ENCODE measurements at places on chromosomes 11 and 22.

DNA sequence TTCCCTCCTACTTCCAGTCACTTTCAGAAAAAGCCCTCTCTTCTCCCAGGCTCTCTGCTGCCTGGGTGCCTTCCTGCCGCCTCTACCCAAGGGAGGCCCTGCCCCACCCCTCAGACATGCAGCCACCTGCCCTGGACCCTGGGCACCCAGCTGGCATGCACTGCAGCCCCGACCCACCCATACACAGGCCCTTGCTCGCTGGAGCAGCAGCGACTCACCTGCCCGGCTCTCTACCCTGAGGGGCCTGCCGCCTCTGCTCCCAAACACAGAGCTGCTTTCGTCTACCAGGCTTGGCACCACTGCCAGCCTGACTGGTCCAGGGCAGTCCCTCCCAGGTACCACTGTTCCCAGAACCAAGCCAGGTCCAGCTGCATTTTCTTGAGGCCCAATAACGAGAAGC, 1.2 kb upstream of the TSSK2 start:
- DNase-seq: no peak

GRCh38 chr22:40345271-40345670, 1.0 kb upstream of the ADSL start:
- no peak for DNase-seq

- DNase-seq: no peak
Measured at GRCh38 chr11:2108675-2109491, 30.3 kb downstream of the IGF2 start.

DNA sequence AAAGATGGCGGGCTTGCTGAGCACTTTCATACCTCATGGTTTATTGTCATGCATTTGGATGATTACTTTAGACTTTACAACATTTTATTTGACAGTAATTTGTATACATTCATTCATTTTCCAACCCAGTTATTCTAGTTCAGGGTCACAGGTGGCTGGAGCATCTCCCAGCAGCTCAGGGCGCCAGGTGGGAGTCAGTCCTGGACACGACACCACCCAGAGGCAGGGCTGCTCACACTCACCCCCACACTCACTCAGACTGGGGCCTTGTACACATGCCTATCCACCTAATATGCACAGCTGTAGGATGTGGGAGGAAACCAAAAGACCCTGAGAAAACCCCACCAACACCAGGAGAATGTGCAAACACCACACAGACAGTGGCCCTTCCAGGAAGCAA, 123.9 kb downstream of the OPCML start:
- no peak for DNase-seq

GRCh38 chr22:36540867-36541642, 12.1 kb upstream of the EIF3D start:
- DNase-seq: no peak

GRCh38 chr22:42688241-42689211, 32.1 kb downstream of the A4GALT start:
- DNase-seq: no peak

DNA sequence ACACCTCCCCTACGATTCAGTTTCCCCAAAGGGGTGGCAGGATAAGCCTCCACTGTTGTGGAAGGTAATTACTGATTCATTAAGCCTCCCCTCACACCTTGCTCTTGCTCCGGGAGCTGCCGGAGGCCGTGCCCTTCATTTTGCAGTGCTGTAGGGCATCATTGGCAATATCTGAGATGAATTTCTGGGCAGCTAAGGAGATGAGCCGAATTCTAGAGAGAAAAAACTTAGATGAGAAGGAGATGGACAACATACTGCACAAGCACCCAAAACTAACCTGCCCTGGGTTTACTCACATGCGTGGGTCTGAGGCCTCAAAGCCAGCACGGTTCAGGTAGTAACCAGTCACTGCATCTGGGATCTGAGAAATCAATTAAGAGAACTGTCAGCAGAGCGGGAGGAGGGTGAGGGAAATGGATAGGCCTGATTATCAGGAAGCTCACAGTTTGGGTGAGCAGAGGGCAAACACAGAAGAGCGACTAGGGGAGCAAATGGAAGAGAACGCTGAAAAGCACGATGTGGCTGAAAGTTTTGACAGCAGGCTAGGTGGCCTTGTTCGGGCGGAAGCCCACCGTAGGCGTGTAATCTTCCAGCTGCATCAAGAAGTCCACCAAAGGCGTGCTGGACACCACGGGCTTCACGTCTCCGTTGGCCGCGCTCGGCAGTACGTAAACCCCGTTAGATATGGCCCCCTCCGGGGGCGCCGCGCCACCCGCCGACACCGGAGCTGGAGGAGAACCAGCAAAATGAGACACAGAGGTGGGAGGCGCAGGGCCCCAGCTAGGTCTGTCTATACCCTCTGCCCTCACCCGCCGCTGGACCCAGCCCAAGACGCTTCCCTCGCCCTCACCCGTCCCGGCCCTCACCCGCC, 689 bp downstream of the TAF10 start:
- no peak for DNase-seq

GRCh38 chr11:80916173-80916798, 1475.5 kb upstream of the TENM4 start:
- no peak for DNase-seq

DNA sequence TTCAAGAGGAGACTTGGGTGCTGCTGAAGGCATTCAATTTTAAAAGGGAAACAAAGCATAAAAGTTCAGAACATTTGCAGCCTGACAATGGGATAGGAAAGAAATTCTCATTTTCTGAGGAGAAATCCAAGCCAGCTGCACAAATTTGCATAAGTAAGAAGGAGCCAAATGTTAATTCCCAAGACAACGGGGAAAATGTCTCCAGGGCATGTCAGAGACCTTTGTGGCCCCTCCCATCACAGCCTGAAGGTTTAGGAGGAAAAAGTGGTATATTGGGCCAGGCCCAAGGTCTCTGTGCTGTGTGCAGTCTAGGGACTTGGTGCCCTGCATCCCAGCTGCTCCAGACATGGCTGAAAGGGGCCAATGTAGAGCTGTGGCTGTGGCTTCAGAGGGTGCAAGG, 12.7 kb upstream of the OR51F1 start:
- DNase-seq: no peak

DNA sequence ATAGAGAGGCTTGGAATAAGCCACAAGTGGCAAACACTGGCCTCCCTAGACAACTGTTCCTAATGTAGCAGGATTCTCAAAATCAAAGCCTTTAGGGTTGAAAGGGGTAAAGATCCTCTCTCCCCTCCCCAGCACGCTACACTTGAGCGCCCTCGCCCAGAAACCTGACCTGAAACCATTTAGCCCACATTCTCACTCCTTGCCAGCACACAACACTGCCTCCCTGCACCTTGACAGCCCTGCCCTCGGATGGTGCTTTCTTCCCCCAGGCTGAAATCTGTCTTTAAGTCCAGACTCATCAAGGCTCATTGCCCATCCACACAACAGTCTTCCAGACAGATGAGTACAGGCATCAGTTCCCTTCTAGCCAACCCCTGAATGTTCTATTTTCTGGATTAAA, 26.5 kb downstream of the CWC15 start:
- DNase-seq: no peak

DNA sequence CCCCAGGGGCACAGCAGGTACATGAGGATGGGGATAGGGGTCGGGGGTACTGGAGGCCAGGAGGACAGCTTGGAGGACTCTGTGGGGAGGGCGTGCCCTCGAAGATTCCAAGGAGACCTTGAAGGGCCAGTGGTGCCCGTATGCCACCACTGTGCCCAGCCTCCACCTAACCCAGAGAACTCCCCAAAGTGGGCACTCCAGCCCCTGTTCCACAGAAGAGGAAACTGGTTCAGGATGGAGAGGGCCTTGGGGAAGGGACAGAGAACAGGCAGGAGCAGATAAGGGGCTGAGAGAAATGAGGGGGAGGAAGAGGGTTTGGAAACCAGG, 2.2 kb upstream of the PHLDA2 start:
- DNase-seq: no peak

- no peak for DNase-seq
Measured at GRCh38 chr11:71112454-71112853, 139.9 kb downstream of the SHANK2 start.

DNA sequence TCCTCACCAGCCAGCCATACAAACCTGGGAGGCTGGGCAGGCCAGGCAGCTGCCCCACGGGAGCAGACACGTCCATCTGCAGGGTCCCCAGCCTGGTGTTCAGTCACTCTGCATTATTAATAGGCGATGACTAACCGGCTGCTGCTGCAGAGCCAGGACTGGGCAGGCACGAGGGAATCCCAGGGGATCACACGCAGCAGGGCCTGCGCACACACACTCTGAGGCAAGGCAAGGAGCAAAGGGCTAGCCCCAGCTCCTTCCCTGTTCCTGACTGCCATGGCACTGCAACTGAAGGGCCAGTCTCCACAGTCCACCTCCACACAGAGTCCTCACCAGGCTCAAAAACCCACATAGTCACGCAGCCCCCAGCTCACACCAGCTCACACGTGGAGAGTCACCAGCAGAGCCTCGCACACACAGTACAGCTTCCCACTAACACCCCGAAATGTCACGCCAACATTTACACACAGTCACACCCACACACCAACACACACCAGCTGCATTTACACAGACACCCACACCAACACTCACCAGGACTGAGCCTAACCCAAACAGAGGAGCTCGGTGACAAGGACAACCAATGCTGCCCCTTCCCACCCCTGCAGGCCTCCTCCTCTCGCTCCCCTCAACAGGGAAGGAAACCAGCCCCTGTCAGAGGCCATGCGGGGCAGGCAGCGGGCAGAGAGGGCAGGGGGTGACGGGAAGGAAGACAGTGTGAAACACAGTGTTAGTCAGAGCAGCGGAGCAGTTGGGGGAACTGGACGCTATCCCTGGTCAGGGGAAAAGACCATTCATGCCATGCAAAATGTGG, 47.3 kb downstream of the NRXN2 start:
- no peak for DNase-seq

DNA sequence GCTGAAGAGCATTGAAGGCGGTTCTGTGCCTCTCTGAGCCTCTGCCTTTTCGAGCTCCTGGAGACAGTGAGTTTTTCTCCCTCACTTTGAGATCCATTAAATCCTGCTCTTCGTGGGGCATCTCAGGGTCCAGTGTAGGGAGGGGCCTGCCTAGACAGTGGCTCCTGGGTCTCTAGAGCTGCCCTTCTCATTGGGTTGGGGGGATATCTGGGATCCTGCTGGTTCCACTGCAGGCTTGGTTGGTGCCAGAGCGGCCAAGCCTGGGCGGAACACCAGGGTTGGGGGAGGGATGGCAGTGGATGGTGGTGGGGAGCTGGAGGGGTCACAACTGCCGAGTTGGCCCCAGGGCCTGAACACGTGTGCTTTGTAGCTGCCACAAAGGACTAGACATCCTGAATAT, 52.2 kb upstream of the CARS1 start:
- DNase-seq: no peak

DNA sequence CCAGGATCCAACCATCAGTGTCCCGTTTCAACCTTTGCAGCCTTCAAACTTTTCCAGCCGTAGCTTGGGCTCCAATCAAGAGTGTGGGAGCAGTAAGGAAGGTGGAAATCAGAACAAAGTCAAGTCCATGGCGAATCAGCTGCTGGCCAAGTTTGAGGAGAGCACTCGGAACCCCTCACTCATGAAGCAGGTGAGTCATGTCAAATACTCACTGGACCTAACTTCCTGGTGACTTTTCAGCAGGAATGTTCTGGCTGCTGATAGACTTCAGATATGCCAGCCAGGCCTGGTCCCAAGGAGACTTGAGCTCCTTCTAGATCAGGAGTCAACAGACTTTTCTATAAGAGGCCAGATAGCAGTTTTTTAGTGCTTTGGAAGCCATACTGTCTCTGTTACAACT, 129.0 kb downstream of the MICAL2 start:
- no peak for DNase-seq

- DNase-seq: no peak
Measured at GRCh38 chr11:125768336-125769046, 10.1 kb downstream of the PATE2 start.

DNA sequence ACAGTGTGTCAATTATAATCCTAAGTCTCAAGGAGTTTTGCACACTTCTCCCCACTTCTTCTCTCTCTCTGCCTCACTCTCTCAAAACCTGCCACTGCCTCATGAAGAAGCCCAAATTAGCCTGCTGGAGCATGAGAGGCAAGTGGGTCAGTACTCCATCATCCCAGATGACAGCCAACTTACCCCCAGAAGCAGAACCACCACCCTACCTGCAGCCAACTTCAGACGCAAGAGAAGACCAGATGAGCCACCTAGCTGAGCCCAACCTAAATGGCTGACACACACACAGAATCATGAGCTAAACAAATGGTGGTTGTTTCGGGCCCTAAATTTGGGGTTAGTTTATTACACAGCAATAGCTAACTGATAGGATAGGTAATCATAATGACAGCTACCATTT, 61.2 kb downstream of the CD82 start:
- DNase-seq: no peak

GRCh38 chr22:41487037-41487935, 18.4 kb downstream of the ACO2 start:
- DNase-seq: no peak

DNA sequence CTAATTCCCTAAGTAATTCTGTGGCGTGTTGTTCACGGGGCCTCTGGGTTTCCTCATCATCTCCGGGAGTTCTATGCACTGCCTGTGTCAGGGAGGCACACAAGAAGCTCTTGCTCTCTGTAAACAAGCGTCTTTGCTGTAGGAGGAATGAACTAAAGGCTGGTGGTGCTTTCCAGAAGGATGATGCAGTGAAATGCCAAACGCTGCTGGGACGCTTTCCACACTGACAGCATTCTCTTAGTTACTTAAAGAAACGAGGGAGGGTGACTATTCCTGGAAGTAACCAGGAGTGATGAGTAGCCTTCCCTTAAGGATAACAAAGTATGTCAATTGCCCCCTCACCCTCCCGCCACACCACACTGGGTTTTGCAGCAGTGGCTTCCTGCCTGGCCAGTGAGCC, 38.5 kb upstream of the NUP50 start:
- DNase-seq: no peak

- peak; percentile 89 for DNase-seq
Measured at GRCh38 chr22:39534591-39535356, 2.2 kb upstream of the RPS19BP1 start.

- no peak for DNase-seq
Measured at GRCh38 chr11:66815646-66816045, 27.6 kb upstream of the RCE1 start.

- DNase-seq: no peak
Measured at GRCh38 chr11:106072804-106073203, 4.3 kb downstream of the KBTBD3 start.

GRCh38 chr22:50119169-50119767, 29.5 kb downstream of the MOV10L1 start:
- no peak for DNase-seq

DNA sequence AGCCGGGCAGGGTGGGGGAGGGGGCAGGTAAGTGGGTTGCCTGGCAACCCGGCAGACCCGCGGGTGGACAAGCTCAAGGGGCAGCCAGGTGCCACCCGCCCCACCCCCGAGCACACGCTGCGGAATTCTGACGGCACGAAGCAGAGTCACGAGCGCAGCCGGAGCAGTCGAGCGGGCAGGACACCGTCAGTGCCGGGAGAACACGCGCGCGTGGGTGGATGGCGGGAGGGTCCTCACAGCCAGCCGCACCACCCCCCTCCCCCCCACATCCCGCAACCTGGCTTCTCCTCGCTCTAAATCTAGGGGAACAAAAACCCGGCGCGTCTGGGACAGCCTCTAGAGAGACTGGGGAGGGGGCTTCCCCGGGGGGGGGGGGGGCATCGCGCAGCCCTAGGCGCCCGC, 133.1 kb upstream of the HSD17B12 start:
- DNase-seq: no peak

- no peak for DNase-seq
Measured at GRCh38 chr11:390175-390574, 3.8 kb upstream of the PKP3 start.

GRCh38 chr11:73538381-73538872, 59.5 kb downstream of the FAM168A start:
- DNase-seq: no peak
